ENCODE measurements at places on chromosomes 2 and 18.
A peak's percentile ranks its signal among the peaks of the same experiment; 100 is the strongest.

DNA sequence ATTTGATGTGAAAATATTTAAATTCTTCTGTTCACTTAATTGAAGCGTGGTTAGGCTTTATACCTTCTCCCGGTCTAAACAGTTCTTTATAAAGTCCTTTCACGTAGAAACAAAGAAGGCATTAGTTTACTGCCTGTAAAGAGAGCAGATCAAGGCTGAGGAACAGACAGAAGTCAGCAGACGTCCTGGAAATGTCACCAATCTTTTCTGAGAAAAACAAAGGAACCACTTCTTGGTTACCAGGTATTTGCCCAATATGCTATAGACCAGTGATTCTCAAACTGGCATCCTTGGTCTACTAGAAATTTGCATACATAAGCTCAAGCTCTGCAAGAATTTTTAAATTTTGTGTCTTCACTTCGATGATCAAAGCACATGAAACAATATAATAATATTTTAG lies 89.2 kb upstream of the STK17B start:
- peak; percentile 71 for DNase-seq

- no peak for DNase-seq
These were observed 48.3 kb downstream of the STAT1 start for GRCh38 chr2:190965580-190966222.

- no peak for DNase-seq
These were observed 12.4 kb downstream of the ALLC start for GRCh38 chr2:3670376-3670775.

- DNase-seq = no peak
These were observed 113.7 kb downstream of the EPB41L3 start for GRCh38 chr18:5430131-5430530.

GRCh38 chr2:194867328-194867727 lies 789.7 kb upstream of the SLC39A10 start:
- DNase-seq = peak; percentile 15

DNA sequence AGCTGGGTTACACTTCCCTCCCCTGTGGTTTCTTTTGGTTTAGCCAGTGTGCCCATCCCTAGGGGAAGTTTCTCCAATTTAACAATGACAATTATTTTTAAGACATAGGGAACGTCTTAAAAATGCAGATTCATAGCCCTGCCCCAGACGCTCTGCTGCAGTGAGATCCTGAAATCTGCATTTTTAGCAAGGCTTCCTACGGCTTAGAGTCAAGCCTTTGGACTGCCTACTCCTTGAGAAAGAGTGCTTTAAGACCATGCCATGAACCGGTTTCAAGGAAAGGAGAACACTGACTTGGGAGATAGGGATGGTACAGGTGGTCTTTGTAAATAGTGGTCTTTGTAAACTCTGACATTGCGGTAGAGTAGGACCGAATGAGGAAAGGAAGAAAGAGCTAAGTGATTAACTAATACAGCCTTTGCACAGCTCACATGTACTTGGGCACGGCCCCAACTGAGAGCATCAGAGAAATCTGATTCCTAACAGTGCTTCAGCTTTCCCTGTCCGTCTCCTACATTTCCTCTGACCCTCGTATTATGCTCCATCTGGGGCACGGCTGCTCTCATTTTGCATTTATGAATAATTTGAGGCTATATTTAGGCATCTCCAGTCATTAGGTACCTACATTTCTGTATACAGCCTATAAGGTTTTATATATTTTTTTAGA lies 217.6 kb upstream of the TANK start:
- no peak for DNase-seq
